ENCODE measurements at places on chromosomes 2 and 18.
A peak's percentile ranks its signal among the peaks of the same experiment; 100 is the strongest.

DNA sequence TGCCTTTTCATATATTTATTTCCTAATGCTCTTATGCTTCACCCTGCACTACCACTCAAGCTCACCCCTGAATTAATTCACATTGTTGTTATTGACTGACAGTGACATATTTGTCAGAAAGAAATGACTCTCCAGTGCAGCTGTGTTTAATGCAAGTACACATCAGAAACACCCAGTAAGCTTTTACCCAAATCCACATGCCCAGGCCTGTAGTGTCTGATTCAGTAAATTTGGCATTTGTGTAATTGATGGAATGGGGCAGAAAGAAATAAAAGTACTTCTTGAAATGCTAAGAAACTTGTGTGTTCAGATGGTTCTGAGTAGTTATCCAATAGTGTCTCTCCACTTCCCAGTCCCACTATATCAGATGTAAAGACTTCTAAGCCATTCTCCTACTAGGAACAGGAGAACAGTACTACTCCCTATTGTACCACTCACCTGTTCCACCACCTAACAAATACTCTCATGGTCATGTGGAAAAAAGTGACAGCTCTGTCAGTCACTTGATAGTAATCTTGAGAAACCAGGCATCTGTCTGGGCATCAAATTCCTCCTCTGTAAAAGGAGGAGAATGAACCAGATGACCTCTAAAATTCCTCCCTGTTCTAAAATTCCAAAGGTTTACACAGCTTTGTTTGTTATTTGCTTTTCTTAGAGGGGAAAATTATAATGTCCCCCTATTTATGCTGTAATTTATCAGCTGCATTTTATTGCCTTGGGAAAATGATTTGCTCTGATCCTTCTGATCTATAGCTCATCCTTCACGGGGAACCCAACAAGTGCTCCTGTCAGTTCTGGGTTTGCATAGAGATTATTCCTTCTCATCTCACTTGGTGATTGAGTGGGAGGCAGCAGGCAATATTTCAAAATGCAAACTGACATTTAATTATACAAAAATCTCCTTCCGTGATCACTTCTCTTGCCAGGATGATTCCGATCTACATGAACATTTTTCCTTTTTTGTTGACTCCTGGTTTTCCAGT, 70.9 kb downstream of the ZNF385B start:
- DNase-seq: no peak

DNA sequence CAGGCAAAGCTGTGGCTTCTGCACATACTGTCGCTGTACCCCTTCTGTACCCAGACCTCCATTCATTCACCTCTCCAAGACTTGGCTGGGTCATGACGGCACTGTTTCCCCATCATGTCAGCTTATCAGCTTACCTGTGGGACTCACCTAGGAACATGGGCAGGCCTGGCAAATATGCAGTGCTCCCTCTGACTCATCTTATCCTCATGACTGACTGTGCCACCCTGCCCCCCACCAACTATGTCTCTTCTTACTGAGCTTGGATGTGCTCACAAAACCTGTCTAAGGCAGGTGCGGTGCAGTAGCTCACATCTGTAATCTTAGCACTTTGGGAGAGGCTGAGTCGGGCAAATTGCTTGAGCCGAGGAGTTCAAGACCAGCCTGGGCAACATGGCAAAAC, 152.4 kb downstream of the MGAT5 start:
- no peak for DNase-seq

DNA sequence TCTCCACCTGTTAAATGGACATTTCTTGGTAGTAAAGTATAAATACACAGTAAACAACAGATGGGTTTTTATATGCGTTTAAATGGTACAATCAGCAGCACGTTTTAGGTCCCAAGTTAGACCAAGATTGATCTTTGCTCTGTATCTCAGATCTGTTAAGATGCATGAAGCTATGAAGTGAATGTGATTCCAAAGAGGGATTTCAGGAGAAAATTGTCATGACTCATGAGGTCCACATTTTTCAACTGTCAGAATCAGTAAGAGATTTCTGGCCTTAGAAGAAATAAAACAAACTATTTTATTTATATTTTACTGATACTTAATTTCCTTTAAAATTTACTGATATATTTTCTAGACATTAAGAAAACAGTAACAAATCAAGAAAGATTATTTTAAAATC, 142.7 kb downstream of the EML6 start:
- no peak for DNase-seq

DNA sequence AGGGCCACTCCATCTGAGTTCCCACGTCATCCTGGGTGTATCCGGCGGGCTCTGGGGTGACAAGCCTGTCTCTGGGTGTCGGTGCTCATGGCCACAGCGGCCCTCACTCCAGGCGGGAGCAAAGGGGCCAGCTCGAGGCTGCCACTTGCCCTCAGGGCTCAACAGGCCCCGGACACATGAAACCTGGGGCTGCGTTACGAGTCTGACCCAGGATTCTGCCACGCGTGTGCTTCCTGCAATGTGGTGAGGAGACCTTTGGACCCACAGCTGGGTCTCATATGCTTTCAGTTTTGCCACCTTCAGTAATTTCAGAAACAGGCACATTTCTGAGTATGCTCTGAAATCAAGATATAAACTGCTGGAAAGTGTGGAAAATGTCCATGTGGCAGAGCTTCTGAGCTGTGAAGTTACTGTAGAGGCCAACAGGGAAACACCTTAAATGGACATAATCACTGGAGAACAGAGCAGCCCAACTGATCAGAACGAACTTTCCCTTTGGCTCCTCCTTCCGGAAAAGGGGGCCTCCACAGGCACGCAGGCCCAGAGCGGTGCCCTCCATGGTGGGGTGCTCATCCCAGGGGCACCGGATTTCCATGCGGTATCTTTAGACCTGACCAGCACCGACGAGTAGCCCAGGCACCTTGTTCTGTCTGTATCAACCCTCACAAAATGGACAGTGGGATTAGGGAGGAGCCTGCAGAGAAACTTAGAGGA, 14.1 kb downstream of the PER2 start:
- no peak for DNase-seq

DNA sequence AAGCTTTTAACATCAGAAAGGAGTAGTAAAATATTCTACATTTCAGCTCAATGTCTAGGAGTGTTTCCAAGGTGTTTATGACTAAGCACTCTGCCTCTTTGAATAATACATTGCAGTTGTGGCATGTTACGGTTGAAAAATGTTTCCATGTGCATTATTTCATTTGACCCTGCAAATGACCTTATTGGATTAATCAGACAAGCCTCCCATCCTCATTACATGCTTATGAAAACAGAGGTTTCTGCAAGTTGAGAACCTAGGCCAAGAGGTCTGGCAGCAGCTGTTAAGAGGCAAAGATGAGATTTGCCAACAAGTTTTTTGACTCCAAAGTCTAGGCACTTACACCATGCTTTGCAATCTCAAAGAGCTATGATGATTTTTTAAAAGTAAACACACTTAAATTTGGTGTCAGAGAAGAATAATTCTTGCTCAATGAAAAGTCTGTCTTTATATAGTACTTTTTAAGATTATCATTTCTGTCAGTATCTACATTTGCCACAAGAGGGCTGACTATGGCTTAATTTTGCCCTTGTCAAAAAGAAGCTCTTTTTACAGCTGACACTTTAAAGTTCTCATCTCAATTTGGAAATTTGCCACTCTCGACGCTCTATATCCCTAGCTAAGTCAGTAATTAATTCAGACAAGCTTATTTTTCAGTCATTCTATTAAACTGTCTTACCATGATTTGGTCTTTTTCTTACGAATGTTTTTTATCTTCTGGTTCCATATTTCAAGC, 260.6 kb downstream of the PAX3 start:
- no peak for DNase-seq

DNA sequence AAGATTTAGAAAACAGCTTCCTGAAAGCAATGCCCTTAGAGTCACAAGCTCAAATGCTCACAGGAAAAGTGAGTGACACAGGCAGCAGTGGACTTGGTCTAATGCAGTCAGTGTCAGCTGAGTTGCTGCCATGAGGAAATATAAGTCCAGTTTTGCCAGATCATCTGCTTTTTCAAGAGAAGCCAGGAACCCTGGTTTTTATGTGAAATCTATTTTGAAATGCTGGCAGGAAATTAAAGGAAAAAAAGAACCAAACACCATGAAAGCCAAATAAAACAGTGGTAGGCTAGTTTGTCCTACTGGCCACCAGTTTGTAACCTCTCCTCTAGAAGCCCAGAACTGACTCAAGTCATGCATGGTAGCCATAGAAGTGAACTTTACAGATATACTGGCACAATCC, 109.2 kb downstream of the THADA start:
- peak; percentile 95 for DNase-seq
